ENCODE measurements at places on chromosomes 7 and 10. TPM values are rescaled to one million over a fixed set of nuclear protein-coding genes. Genes with fewer than 3 reads are reported as not detected.

CREB5 gene
- polyA plus RNA-seq: 0.68 TPM

HOXA3 gene
- 5.2 TPM for polyA plus RNA-seq

PNLIPRP2 gene
- polyA plus RNA-seq: 1.3 TPM

SPAM1 gene
- polyA plus RNA-seq: not detected

CHAT gene
- polyA plus RNA-seq: not detected

UCN3 gene
- polyA plus RNA-seq: 0.13 TPM

GRB10 gene
- polyA plus RNA-seq: 10.2 TPM

PRSS37 gene
- polyA plus RNA-seq: not detected

CUZD1 gene
- 1.1 TPM for polyA plus RNA-seq

C10orf62 gene
- not detected for polyA plus RNA-seq

SEMA3D gene
- 0.93 TPM for polyA plus RNA-seq

RNF133 gene
- polyA plus RNA-seq: not detected

HMX3 gene
- not detected for polyA plus RNA-seq

ACSM6 gene
- 0.68 TPM for polyA plus RNA-seq

CCL24 gene
- not detected for polyA plus RNA-seq

PON1 gene
- not detected for polyA plus RNA-seq

HNRNPA2B1 gene
- 464 TPM for polyA plus RNA-seq

SYT15 gene
- 0.12 TPM for polyA plus RNA-seq

RTKN2 gene
- 0.68 TPM for polyA plus RNA-seq

WNT8B gene
- polyA plus RNA-seq: not detected

C10orf67 gene
- not detected for polyA plus RNA-seq

NEBL gene
- 2.9 TPM for polyA plus RNA-seq

TRIL gene
- 0.92 TPM for polyA plus RNA-seq

GLCCI1 gene
- polyA plus RNA-seq: 2.6 TPM

TFR2 gene
- polyA plus RNA-seq: 5.1 TPM

ERVW-1 gene
- not detected for polyA plus RNA-seq

CACNA2D1 gene
- polyA plus RNA-seq: 2.7 TPM

PILRB gene
- 20.7 TPM for polyA plus RNA-seq

SPDYE8 gene
- polyA plus RNA-seq: not detected

ABCC2 gene
- polyA plus RNA-seq: 1.2 TPM

PAOX gene
- polyA plus RNA-seq: 4.7 TPM

DDC gene
- polyA plus RNA-seq: 2.2 TPM

GAD2 gene
- polyA plus RNA-seq: 0.19 TPM

HOXA10 gene
- polyA plus RNA-seq: not detected

CUBN gene
- polyA plus RNA-seq: 0.10 TPM

AMZ1 gene
- not detected for polyA plus RNA-seq

POLR2J3 gene
- 33.0 TPM for polyA plus RNA-seq

SUN3 gene
- polyA plus RNA-seq: not detected

PARP12 gene
- polyA plus RNA-seq: 19.1 TPM

LRRN3 gene
- 0.33 TPM for polyA plus RNA-seq

TRIM73 gene
- polyA plus RNA-seq: 6.7 TPM

ZFYVE27 gene
- 16.3 TPM for polyA plus RNA-seq

Data from stomach (tissue), 19 donors.